HFFc6 (cell line): ENCODE measurements at places on chromosomes 4 and X.

GRCh38 chr4:121192480-121192879 is 28.4 kb upstream of the TNIP3 start:
- peak; percentile 36 for DNase-seq

DNA sequence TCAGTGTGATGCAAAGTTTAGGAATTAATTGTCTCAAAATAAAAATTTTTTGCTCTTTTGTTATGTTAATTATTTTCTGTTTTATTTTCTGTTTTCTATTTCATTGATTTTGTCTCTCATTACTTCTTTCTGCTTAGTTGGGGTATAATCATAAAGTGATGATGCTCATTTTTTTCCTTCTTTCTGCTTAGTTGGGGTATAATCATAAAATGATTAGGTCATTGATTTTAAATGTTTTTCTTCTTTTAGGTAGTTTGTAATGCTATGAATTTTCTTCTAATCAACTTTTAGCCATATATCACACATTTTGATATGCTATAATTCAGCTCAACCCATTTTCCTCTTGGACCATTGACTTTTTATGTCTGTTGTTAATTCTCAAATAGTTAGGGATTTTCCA is 43.7 kb downstream of the NEUROG2 start:
- no peak for DNase-seq

DNA sequence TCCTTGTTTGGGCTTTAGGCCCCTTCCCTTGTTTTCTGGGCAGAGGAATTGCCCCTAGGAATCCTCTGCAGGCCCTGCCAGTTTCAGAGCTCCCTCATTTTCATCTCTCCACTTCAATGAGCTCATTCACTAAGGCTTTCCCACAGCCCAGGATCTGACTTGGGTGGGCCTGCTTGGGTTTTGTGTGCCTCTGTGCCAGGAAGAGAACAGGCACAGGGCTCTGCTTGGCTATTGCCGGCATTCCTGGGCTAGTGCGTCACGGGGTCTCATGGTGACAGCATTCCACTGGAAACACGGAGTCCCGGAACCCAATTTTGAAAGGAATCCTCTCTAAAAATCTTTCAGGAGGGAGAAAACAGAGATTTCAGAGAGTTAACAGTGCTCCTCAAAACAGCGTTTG is 150.5 kb downstream of the VCX3A start:
- DNase-seq: no peak

DNA sequence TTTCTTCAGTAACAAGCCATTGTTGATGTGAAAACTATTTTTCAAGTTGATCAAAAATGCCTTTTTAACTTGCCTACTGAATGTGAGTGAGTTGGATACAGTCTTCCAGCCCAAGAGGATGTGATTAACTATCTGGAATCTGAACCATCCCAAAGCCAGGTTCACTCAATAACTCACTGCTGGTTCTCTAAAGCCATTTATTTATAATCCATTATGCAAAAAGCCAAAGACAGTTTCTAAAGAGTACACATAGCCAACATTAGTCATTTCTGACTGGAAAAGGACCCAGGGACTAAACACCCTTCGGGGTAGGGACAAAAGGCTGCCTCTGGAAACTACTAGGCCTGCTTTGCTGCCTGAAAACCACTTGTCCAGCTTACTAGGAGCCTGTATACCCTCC is 109.6 kb downstream of the SHROOM4 start:
- no peak for DNase-seq

DNA sequence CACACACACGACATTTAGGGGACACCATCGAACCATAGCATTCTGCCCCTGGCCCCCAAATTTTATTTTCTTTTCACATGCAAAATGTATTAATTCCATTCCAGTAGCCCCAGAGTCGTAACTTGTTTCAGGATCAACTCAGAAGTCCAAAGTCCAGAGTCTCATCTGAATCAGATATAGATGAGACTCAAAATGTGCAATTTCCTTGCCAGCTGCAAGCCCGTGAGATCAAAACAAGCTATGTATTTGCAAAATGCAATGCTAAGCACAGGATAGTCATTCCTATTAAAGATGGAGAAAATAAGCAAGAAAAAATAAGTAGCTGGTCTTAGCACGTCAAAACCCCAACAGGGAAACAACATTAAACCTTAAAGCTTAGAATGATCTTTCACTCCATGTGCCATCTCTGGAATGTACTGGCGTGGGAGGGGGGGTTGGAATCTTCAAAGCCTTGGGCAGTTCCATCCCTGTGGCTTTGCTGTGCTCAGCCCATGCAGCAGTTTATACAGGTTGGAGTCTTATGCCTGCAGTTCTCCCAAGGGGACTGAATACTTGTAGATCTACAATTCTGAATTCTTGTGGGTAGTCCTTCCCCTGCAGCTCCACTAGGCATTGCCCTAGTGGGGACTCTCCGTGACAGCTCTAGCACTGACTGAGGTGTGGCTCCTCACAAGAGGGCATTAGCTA is 47.7 kb upstream of the SYTL5 start:
- DNase-seq: no peak

- DNase-seq: no peak
These were observed 6.6 kb upstream of the ENOX2 start for GRCh38 chrX:130909469-130910136.

DNA sequence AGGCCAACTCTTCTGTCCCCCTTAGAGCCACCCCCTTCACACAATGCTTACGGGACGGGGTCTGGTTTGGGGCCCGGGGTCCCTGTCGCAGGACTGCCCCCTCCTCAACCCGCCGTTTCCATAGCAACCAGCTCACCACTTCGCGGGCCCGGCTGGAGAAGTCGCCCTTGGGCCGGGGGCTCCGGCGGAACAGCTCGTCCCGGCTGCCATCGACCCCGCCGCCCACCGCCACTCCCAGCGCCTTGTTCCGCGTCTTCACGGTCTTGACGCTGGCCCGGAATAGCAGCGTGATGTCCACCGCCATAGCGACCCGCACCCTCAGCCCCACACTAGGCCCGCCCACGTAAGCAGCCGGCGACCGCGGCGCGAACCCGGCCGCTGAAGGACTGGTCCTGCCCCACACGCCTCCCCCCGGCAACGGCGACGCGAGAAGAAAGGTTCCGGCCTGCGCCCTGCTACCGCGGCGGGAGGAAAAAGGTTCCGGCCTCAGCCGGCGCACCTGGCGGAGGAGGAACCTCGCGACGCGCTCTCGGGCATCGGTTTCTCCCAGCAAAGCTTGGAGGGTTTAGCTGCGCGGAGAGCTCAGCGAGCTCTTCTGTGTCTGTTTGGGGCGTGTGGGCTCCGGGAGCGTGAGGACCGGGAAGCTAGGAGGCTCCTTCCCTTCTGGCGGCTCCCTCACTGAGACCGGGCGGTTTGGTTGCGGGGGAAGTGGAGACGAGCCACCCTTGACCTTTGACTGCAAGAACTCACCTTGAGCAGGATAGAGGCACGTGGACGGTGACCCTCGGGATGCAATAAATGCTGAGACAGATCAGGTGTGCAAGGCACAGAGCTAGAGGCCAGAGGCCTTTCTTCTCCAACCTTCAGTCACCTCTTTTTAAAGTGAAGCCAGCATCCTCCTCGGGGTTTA is at the start of gene STX18:
STX18 (minus strand) TSS at position 388 of the 910 bp plus-strand sequence; CDS start at position 304, 84 bp downstream.
- DNase-seq: peak; percentile 74

- DNase-seq: no peak
These were observed at the start of gene RNF212 for GRCh38 chr4:1113311-1114009. RNF212 (minus strand) TSS chr4:1113564; CDS start chr4:1113464, 100 bp downstream.

DNA sequence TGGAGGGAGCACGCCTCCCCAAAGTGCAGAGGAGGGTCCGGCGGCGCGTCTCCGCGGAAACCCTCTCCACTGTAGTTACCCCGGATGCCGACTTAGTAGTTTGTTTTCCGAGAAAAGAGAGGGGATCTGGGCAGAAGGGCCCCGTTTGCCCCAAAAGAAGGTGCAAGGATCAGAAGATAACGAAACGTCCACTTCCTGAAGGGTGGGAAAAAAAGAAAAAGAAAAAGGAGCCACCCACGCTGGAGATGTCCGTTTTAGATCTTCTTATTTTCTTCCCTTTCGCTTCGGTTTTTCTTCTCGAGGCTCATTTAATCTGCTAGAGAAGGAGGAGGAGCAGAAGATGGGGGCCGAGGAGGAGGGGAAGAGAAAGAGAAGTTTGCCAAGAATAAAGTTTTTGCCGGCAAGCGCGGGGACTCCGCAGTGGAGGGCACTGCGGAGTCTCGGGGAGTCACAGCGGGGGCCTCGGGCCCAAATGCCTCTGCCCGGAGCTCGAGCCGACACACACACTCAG is 517 bp downstream of the LEF1 start:
- DNase-seq: no peak

GRCh38 chrX:38656350-38656915 is 95.1 kb downstream of the TSPAN7 start:
- no peak for DNase-seq

DNA sequence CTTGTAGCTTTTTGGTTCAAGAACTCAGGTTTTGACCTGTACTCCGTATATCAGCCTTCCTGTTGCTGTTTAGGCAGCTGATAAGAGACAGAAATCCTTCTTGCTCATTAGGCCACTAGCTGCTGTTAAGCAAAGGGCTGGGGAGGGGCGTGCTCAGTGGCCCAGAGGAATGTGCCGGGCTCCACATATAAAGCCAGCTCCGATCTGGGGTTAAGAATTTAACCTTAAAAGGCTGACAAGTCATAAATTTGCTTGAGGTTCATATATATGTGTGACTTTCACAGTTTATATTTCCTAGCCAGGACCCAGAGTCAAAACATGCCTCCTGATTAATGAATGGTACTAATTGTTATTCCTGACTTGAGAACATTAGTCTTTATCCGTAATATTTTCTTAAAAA is 15.3 kb downstream of the GPC3 start:
- no peak for DNase-seq

- DNase-seq: peak; percentile 39
These were observed 127.1 kb upstream of the PCDH18 start for GRCh38 chr4:137659431-137659830.

GRCh38 chr4:121166976-121167375 is 2.9 kb upstream of the TNIP3 start:
- DNase-seq: no peak

GRCh38 chrX:70970482-70970995 is 39.6 kb upstream of the SLC7A3 start:
- DNase-seq: peak; percentile 5

GRCh38 chrX:132395026-132395425 is 93.8 kb downstream of the MBNL3 start:
- DNase-seq: no peak

GRCh38 chr4:87541956-87542709 is 13.0 kb upstream of the SPARCL1 start:
- DNase-seq: no peak

- peak; percentile 58 for DNase-seq
These were observed 85.7 kb upstream of the MTM1 start for GRCh38 chrX:150482537-150483206.

GRCh38 chrX:9586992-9587392 is 122.1 kb downstream of the TBL1X start:
- DNase-seq: no peak

GRCh38 chr4:124650614-124651013 is 61.9 kb downstream of the ANKRD50 start:
- DNase-seq: no peak

- DNase-seq: no peak
These were observed 114.0 kb upstream of the VEGFC start for GRCh38 chr4:176906709-176907108.

- peak; percentile 89 for DNase-seq
These were observed 73.9 kb downstream of the IRF2 start for GRCh38 chr4:184400375-184400870.

DNA sequence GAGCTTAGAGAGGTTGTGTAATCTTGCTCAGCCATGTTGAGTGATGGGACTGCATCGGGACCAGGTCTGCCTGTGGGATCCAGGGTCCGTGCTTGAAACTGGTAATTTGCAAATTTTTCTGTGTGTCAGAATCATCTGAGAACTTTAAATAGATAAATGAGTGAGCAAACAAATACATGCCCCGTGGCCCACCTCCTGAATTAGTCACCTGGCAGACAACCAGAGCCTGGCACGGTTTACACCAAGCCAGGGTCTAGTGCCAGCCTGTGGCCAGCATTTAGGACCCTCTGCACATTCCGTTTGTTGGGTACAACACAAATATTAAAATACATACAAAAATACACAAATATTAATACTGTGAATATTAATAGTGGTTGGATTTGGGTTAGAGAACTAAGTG is 90.6 kb upstream of the STOX2 start:
- no peak for DNase-seq
